ENCODE measurements at places on chromosomes 7 and 10. TPM values are rescaled to one million over a fixed set of nuclear protein-coding genes. Genes with fewer than 3 reads are reported as not detected.

- no peak overlapping the region for H3K27ac ChIP-seq
- H3K4me3 ChIP-seq: peak overlapping the region; percentile 67
- peaks cover 18% of the 10 kb centered on the region for H3K4me1 ChIP-seq
- no peak for DNase-seq
Measured at GRCh38 chr7:27203964-27204594, 4.2 kb upstream of the HOXA13 start.

The FBXW4 gene
- 40.2 TPM for total RNA-seq

The KCNK18 gene
- not detected for total RNA-seq

The DOCK1 gene
- 106 TPM for total RNA-seq

All from osteoblast (primary cell).